ENCODE measurements at places on chromosomes 3 and 15. TPM values are rescaled to one million over a fixed set of nuclear protein-coding genes. Genes with fewer than 3 reads are reported as not detected.
A peak's percentile ranks its signal among the peaks of the same experiment; 100 is the strongest.

GRCh38 chr15:74442063-74442462, 8.3 kb upstream of the SEMA7A start:
- no peak for DNase-seq

DNA sequence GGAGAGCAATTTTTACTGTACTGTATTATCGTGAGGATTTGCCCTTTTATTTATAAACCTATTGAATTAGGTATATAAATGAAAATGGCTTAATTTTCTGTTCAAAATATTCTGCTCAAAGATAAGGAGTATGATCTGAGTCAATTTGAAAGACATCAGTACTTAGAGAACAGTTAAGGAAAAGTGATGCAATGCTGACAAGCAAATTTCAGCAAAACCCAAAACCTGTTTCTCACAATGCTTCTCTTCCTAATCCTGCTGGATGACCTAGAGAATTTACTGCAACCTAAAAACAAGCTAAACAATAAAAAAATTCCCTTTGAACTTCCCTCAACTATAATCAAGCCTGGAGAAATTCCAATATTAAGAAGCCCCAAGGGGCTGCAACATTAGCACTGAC, 82.7 kb downstream of the RFX7 start:
- no peak for DNase-seq

- DNase-seq, result no peak
Measured at GRCh38 chr3:182925330-182925943, 54.9 kb downstream of the DCUN1D1 start.

- DNase-seq, result no peak
Measured at GRCh38 chr15:100926971-100927756, 8.0 kb downstream of the LRRK1 start.

DNA sequence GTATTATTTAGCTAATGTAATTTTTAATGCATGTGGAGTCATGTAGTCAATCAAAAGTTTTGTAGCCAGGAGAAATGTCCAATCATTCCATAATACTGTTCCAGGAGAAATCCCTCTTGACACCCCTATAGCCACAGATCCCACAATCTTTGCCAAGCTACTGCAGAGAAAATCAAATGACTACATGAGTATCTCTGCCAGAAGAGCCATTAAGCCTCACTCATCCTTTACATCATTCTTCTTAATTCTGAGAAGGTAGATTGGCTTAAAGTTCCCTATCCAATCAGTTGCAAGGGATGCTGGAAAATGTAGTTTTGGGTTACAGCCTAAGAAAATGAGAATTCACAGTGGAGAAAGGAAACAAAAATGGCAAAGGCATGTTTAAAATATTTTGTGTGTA, 502.1 kb downstream of the ZBBX start:
- DNase-seq, result no peak

DNA sequence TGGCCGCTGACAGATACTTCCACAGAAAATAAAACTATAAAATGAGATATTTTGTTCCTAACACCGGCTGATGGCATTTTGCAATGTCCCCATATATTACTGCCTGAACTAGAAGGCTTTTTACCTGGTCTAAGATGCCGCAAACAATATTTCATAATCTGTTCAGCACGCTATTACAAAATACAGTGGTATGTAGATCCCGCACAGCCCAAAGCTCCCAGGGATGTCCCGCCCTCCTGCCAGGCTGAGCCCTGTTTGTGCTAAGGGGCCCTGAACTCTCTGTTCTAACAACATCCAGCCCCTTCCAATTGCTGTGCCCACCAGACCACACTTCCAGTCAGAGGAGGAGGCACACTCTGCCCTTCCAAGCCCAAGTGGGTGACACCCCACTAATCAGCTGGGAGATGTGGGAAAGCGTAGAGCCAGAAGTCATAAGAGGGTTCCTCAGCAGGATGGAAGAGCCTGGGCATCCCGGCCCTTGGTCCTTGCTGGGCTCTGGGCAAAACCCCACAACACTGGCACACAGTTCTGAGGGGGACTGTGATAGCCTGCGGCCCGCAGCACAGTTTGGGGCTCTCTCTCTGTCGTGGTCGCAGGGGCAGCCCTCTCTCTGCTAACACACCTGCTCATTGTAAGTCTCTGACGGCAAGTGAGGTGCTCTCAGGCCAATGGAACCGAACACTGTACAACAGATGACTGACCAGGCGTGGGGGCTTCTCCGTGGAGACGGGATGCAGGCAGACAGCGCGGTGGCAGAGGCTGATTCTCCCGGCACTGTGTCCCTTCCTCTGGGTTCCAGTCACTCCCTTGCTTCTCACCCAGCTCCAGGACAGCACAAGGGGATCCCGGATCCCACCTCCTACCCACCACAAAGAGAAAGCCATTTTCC, 55.2 kb downstream of the PCSK6 start:
- no peak for DNase-seq

DNA sequence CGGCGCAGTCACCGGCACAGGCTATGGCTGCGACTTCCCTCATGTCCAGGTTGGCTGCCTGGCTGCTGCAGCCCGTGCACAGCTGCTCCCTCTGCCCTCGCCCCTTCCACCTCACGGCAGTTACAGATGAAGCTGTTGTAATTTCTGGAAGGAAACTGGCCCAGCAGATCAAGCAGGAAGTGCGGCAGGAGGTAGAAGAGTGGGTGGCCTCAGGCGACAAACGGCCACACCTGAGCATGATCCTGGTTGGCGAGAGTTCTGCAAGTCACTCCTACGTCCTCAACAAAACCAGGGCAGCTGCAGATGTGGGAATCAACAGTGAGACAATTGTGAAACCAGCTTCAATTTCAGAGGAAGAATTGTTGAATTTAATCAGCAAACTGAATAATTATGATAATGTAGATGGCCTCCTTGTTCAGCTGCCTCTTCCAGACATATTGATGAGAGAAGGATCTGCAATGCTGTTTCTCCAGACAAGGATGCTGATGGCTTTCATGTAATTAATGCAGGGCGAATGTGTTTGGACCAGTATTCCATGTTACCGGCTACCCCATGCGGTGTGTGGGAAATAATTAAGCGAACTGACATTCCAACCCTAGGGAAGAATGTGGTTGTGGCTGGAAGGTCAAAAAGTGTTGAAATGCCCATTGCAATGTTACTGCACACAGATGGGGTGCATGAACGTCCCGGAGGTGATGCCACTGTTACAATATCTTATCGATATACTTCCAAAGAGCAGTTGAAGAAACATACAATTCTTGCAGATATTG, 13.2 kb upstream of the GNB4 start:
- DNase-seq, result no peak

GRCh38 chr15:63836579-63836978, 2.8 kb upstream of the HERC1 start:
- no peak for DNase-seq

- peak; percentile 69 for DNase-seq
Measured at GRCh38 chr3:37987751-37988179, 2.8 kb upstream of the VILL start.

DNA sequence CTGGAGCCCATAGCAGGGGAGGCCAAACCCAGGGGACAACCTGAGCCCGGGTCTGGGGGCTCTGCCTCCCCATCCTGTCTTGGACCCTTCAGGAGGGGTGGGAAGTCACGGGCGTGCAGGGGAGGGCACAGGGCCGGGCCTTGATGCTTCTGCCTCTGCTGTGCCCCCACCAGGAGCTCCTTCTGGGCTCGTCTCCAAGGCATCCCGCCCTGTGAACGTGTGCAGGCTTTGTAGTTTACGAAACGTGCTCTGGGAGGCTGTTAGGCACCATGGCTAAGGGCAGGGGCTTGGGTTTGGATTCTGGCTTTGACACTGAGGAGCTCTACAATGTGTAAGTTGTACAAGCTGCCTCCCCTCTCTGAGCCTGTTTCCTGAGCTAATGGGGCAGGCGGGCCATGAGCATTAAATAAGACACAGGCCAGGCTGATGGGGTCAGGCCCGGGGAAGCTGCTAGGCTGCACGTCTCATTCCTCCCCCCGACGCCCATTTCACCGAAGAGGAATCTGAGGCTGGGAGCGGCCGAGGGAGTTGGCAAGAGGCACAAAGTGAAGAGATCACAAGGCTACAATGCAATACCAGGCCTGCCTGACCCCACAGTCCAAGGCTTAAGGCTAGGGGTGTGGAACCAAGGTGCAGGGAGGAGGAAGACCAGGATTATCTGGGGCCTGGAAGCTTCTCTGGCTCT, 19.6 kb downstream of the PLXND1 start:
- no peak for DNase-seq

- no peak for DNase-seq
Measured at GRCh38 chr15:98682992-98683701, 34.8 kb downstream of the IGF1R start.

DNA sequence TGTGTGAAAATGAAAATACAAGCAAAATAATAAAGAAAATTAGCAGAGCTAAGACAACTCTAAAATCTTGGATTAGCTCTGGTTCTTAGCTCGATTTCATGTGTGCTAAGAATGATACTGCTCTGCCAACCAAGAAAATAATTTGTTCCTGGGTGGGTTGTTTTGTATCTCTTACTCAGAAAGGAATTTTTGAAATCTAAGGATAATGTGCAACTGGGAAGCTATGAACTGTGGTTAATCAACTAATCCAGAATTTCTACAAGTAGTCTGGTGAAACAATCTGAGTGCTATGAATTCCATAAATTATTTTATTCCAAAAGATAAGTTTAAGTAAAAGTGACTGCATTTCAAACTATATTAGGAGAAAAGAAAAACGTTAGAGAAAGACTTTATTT, 92.0 kb downstream of the TFDP2 start:
- DNase-seq, result no peak

GRCh38 chr3:128324911-128325592, 141.6 kb downstream of the DNAJB8 start:
- DNase-seq, result no peak

DNA sequence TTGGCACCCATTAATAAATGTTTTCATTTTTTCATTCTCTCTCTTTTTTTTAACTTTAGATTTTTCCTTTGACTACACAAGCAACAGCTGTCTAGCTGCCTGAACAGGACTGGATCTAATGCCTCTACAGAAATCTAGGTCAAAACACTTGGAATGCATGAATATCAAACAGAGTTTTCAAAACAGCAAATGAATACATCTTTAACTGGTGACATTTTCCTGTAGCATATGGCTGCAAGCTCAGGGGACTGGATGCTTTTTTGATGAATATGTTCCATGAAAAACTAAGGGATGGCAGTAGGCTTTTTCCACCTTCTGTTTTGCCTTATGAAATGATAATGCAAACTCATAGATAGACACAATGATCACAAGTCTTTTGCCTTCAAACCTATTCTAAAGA, 661.7 kb downstream of the MCTP2 start:
- DNase-seq, result no peak

GRCh38 chr3:21954709-21955108, 203.7 kb upstream of the ZNF385D start:
- DNase-seq, result no peak

GRCh38 chr3:115676336-115676735, 53.0 kb downstream of the GAP43 start:
- no peak for DNase-seq

DNA sequence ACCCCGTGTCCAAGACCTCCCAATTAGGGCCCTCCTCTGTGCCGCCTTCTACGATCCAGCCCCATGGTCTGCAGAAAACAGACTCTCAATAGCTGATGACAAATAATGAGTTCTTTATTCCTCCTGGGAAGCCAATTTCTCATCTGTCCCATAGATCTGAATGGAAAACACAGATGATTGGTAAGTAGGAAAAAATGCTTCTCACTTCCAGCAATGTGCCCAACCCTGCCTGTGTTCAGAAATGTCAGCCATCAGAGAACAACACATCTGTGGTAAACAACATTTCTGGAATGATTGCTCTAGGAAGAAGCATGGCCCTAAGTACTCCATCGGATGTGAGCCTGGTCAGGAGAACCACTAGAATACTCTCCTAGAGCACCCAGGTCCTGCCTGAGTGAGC, 240.5 kb upstream of the HES1 start:
- no peak for DNase-seq

DNA sequence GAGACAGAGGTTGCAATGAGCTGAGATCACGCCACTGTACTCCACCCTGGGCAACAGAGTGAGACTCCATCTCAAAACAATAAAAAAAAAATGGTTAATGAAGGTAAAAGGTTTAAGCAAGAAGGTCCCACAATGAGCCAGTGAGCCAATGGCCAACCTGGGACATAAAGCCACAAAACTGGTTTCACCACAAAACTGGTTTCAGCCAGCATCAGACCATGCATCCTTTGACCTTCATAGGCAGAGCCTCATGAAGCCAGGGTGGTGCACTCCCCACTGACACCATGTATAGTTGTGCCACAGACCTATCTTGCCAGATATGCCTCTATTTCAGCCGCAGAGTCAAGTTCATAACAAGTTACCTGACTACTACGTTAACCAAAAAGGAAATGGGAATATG, 41.9 kb downstream of the SCAP start:
- peak; percentile 84 for DNase-seq

- no peak for DNase-seq
Measured at GRCh38 chr3:99755831-99756230, 61.8 kb upstream of the CMSS1 start.

DNA sequence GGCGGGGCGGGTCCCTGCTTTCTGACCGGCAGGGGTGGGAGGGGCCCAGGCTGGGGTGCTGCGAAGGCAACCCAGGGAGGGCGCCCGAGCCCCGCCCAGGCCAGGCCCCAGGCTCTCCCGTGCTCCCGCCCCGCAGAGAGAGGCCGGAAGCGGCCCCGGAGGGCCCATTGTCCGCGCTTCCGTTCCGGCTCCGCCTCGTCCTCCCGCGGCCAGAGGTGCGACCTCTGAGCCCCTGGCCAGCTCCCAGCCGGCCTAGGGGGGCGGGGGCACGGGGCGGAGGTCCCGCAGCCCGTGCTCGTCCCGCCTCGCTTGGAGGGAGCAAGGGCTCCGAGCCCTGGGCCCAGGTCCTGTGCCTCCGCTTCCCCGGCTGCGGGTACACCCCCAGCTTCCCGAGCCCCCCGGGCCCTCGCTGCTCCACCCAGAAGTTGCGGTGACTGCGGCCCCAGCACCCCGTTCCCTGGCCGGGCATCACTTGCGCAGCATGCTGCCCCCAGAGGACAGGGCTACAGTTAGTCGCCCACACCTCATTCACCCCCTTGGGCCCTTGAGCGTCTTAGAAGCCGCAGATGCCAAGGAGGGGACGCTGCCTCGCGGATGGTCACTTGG, 20.4 kb upstream of the PLXND1 start:
- DNase-seq, result peak; percentile 97

C15orf62 gene
- total RNA-seq, result 0.63 TPM

GREM1 gene
- total RNA-seq, result 77.8 TPM

XIRP1 gene
- not detected for total RNA-seq

SPPL2A gene
- total RNA-seq, result 167 TPM

MAP3K13 gene
- total RNA-seq, result 61.0 TPM

BLOC1S6 gene
- total RNA-seq, result 39.6 TPM

GOLGA8G gene
- not detected for total RNA-seq

ISLR gene
- 4.9 TPM for total RNA-seq

ZFAND6 gene
- total RNA-seq, result 83.3 TPM

TP53BP1 gene
- total RNA-seq, result 31.8 TPM

SKOR1 gene
- 0.63 TPM for total RNA-seq

PATL2 gene
- total RNA-seq, result 4.4 TPM

HYKK gene
- 7.8 TPM for total RNA-seq
